Activated CD8-positive, alpha-beta memory T cell treated with anti-CD3 and anti-CD28 coated beads for 36 hours (primary cell): ENCODE measurements at places on chromosomes 3 and 15. TPM values are rescaled to one million over a fixed set of nuclear protein-coding genes. Genes with fewer than 3 reads are reported as not detected.

The DUSP7 gene
- 26.8 TPM for total RNA-seq

The GPR176 gene
- total RNA-seq: 0.06 TPM

The TMCO5A gene
- total RNA-seq: not detected

The MED12L gene
- 1.5 TPM for total RNA-seq

The SERINC4 gene
- 0.11 TPM for total RNA-seq

The DCP1A gene
- total RNA-seq: 37.9 TPM

The KLF15 gene
- 0.42 TPM for total RNA-seq

The CCR3 gene
- not detected for total RNA-seq

The EAF2 gene
- total RNA-seq: 11.2 TPM

The B3GNT5 gene
- 19.6 TPM for total RNA-seq

The BNC1 gene
- not detected for total RNA-seq

The ISLR2 gene
- total RNA-seq: not detected

The C2CD4A gene
- total RNA-seq: 0.27 TPM

The NDN gene
- total RNA-seq: 1.3 TPM

The EFHB gene
- total RNA-seq: 0.89 TPM

The HEG1 gene
- 26.8 TPM for total RNA-seq

The CCR8 gene
- total RNA-seq: 2.5 TPM

The B3GALNT1 gene
- 2.7 TPM for total RNA-seq

The CDCP1 gene
- total RNA-seq: 2.1 TPM

The ITIH1 gene
- total RNA-seq: not detected

The IMPG2 gene
- 0.06 TPM for total RNA-seq

The INKA1 gene
- total RNA-seq: 1.5 TPM

The OPA1 gene
- total RNA-seq: 94.0 TPM

The LXN gene
- 5.9 TPM for total RNA-seq

The CCR2 gene
- 0.42 TPM for total RNA-seq

The STRIT1 gene
- total RNA-seq: not detected

The SAXO2 gene
- total RNA-seq: 1.3 TPM

The CSTA gene
- total RNA-seq: not detected

The NPAP1 gene
- not detected for total RNA-seq

The SLC26A6 gene
- 32.8 TPM for total RNA-seq

The PRR20G gene
- total RNA-seq: not detected

The IL17RB gene
- total RNA-seq: 0.36 TPM

The TUSC7 gene
- not detected for total RNA-seq

The UROC1 gene
- not detected for total RNA-seq

The SELENOT gene
- 138 TPM for total RNA-seq

The RGMA gene
- not detected for total RNA-seq

The QTRT2 gene
- 46.5 TPM for total RNA-seq

The KCNAB1 gene
- not detected for total RNA-seq

The HAUS2 gene
- 59.0 TPM for total RNA-seq

The TFG gene
- total RNA-seq: 51.2 TPM

The C3orf49 gene
- not detected for total RNA-seq

The ZDHHC23 gene
- 3.9 TPM for total RNA-seq

The ATP13A5 gene
- total RNA-seq: not detected

The ROBO2 gene
- not detected for total RNA-seq

The PTPN23 gene
- total RNA-seq: 30.1 TPM

The PRTG gene
- total RNA-seq: not detected

The SLC28A1 gene
- not detected for total RNA-seq

The PLSCR5 gene
- total RNA-seq: not detected

The CHRM5 gene
- not detected for total RNA-seq

The ZBTB20 gene
- 2.5 TPM for total RNA-seq

The ACTC1 gene
- total RNA-seq: not detected

The P2RY14 gene
- 0.65 TPM for total RNA-seq

The PLSCR2 gene
- not detected for total RNA-seq

The GALNT15 gene
- total RNA-seq: not detected

The FBXO40 gene
- total RNA-seq: not detected

The FILIP1L gene
- 0.36 TPM for total RNA-seq

The ZPLD1 gene
- not detected for total RNA-seq

The KNG1 gene
- total RNA-seq: not detected
